ENCODE measurements at places on chromosomes 2 and 18.

GRCh38 chr2:2909086-2910035, 468.3 kb downstream of the EIPR1 start:
- DNase-seq = no peak

DNA sequence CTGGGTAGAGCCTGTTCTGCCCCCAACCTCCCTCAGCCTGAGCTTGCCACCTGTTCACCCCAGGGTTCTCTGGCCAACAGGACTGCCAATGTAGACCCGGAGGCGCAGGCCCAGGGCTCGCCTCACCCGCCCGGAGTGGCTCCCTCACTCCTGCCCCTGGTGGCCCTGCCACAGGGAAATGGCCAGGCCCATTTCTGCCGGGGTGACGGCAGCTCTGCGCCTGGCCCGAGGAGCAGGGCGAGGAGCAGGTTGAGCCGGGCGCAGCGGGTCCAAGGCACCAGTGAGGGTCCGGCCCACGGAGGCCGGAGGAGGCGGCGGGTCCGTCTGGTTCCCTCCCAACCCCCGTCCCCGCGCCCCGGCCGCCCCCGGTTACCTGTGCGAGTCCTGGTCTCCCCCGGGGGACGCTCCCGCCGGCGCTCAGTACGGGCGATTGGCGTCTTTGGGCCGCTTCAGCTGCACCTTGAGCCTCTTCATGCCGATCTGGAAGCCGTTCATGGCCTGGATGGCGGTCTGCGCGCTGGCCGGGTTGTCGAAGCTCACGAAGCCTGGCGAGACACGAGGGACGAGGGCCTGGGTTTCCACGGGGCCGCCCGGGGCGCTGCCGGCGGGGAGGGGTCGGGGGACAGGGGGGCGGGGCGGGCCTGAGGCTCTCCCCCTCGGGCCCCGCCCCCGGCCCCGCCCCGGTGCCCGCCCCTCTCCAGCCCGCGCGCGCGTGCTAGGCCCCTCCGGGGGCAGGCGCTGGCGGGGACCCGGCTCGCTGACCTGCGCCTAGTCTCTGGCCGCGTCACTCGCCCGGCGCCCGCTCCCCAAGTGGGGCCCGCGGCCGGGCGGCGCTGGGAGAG, 312.0 kb downstream of the CELF4 start:
- peak; percentile 5 for DNase-seq

DNA sequence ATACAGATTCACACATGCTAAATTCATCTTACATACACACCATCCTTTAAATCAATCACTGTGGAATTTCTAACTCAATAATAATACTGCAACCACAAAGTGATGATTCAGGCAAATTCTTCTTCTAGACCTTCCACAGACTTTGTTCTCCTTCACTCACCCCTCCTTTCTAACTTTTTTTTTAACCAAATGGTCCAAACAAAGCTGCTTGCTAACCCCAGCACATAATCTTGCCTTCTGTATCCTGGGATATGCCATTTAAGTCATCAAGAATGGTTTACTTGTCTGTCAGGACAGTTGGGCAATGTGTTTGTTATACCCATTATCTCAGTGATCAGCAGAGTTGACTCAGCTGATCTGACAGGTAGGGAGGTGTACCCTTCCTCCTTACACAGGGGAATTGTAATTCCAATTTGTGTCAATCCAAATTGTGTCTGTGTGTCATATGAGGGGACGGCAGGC, 10.0 kb downstream of the SLC40A1 start:
- no peak for DNase-seq

DNA sequence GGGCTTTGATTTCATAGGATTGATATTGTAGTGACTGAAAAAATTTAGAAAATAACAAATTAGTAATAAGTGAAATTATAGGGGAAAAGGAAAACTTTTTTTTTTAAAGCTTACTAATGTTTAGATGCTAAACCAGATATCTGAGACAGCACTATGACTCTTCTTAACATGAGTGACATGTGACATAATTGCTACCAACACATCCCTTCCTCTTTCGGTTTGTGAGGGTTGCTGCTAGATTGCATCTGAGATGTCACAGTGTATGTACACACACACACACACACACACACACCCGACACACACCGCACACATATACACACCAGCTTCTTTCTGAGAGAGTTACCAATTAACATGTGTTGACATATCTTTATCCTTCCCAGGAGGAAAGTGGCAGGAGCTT, 18.0 kb downstream of the RAPGEF4 start:
- no peak for DNase-seq

- no peak for DNase-seq
Measured at GRCh38 chr2:198173864-198174263, 369.5 kb downstream of the PLCL1 start.

DNA sequence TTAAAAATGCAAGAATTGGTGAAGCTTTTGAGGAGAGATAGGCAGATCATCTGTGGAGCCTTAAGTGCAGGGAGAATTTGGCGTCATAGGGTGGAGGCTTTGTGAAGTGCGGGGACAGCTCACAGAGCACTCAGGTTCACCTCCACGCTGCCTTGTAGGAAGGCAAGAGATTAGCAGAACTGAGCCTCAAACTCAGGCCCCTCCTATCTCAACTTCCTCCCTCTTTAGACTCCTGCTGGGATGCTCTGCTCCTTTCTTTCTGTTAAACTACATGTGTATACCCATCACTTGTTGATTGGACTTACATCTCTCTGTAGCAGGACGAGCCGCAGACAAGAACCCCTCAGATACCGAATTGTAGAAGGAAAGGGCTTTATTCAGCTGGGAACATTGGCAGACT, 422.2 kb downstream of the SETBP1 start:
- no peak for DNase-seq

GRCh38 chr18:48948112-48949049, 2.4 kb downstream of the SMAD7 start:
- peak; percentile 72 for DNase-seq

DNA sequence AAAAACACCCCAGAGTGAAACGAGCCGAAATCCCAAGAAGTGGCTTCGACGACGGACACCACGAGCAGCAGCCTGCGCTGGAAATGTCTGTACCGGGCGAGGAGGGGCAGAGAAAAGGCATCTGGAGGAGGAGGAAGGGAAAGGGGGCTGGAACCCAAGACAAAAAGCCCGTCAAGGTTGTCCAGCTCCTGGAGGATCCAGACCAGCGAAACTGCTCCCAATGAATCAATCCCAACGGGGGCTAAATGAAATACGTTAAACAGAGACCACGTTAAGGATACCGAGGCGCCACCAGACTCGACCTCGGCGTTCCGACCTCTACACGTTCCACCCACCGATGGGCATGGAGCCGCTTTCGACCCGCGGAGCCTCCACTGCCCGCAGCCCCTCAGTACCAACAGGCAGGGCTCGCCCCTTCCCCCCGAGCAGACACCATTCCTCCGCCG, 400 bp downstream of the CCDC88A start:
- peak; percentile 20 for DNase-seq

DNA sequence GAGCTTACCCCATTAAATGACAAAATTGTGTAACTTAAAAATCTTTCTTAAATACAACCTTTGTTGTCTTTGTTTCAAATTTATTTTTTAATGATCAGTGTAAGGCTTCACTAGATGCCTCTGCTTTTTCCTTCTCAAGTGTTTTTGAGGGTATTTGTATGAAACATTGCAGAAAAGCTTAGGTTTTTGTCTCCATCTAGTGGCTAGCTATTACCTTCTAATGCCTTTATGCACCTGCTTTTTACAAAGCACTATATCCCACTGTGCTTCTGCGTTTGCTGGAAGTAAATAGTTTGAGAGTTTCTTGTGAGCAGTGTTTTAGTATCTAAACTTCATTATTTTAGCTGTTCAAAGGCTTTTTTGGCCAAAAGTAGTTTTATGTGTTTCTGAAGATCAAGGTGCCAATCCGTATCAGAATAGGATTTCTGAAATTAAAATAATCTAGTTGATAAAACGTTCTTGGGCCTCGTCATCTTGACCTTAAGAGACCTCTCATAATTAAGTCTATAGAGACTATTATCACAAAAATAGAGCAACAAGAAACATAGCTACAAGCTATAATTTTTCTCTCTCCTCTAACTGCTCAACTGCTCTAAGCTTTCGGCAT, 47.0 kb downstream of the IWS1 start:
- DNase-seq = peak; percentile 29

DNA sequence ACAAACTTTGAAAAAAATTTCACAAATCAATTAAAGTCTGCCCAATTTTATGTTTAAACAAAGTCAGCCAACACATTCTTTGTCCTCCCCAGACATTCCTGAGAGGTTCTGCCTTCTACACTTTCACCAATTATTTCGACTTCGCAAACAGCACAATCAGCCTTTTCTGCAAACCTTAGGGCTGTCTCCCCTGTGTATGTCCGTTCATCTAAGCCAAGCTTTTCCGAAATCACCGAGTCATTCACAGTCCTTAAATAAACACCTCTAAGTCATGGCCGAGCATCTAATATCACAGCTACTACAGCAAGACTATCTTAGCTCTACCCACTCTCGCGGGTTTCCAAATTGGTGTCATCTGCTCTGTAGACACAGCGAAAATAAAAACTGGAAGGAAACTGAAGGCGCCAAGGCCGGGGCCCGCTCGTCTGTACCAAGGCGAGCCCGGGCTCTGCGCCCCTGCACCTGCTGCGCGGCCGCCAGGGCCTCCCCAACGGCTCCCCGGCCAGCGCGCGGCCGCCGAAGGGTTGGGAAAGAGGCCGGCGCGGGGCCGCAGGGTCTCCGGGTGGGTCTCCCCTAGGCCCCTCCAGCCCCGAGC, 730 bp downstream of the ODC1 start:
- peak; percentile 77 for DNase-seq

- DNase-seq = no peak
Measured at GRCh38 chr2:128347701-128348539, 29.3 kb upstream of the HS6ST1 start.

DNA sequence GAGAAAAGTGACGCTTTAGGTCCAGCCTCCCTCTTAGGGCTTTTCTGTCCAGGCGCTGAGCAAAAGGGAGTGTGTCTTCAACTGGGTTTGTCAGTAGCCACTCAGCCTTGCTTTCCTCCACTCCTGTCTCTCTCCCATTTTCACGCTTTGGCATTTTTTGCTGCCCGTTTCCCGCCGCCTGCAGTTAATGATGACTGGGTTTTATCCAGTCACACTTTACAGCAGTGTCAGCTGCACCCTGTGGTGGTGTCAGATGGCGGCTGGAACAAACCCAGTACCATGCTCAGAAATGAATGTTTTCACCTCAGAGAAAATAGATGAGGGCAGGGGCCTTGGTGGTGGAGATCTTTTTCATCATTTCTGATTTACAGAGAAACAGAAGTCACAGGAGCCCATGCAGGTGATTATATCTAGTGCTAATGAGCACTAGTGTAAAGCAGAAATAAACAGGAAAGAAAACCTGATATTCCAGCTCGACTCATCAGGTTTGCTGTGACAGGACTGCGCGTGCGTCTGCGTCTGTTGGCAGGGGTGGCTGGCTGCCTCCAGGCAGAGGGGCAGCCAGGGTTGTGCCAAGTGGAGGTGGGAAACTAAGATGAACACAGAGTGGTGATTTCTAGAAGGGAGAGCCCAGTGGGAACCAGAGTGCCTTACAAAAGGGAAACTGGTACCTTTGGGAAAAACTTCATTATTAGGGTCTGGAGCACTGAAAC, 139.9 kb downstream of the TANC1 start:
- no peak for DNase-seq

DNA sequence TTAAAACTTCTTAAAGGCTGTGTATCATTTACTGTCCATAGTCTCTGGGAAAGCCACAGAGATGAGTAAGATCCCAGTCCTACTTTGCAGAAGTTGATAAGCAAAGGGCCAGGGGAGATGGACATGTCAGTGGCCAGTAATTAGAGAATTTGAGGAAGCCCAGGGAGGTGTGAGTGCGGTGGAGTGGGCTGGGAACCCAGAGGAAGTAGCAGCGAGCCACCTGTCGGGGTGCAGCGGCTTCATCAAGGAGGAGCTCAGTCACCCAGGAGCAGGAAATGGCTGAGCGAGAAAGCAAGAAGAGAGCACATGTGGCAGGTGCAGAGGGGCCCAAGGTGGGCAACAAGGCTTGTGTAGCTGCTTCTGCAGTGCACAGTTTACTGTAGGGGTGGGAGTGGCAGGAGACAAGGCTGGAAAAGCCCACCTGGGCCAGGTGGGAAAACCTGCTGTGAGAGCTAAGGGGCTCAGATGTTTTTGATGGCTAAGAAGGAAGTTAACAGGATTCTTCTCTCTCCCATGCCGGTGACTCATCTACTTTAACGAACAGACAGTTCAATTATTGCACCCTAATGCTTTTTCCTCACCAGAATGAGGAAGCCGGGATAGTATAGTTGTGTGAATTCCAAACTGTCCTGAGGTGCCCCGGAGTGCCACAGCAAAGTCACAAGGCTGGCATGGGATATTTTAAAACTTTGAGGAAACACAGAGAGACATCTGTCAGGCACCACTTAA, 34.8 kb upstream of the MGAT5 start:
- peak; percentile 62 for DNase-seq

- no peak for DNase-seq
Measured at GRCh38 chr2:21067125-21067524, 23.3 kb upstream of the APOB start.

DNA sequence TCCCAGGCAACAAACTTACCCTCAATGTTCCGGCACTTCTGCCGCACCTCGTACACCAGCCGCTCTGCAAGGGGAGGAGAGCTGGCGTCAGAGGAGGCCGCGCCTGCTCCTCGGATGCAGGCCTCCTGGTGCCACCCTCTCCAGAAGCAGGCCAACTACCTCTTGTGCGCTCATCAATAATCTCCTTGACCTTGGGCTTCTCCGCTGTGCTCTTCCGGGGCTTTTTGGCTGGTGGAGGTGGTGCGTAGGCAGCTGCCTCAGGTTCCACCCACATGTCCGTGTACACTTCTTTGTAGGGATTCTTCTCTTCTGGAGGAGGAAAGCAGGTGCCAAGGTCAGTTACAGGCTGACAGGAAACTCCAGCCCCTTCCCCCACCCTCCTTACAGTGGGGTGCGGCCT, 77.6 kb upstream of the POMC start:
- DNase-seq = no peak

DNA sequence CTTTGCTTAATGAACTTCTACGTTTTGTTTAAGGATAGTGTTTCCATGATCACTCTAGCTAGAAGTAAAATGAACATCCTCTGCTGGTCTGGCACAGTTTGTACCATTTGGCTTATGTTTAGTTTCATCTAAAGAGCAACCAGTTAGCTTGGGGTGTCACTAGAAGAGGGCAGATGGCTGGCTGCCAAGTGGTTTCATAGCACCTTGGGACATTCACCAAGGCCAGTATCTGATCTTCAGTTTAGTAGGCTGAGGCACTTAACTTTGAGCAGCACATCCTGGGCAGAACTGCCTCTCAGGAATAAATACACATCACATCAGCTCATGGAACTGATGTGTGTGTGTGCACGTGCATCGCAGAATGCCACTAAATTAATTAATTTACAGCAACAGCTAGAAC, 68.4 kb downstream of the NXPH2 start:
- DNase-seq = no peak

DNA sequence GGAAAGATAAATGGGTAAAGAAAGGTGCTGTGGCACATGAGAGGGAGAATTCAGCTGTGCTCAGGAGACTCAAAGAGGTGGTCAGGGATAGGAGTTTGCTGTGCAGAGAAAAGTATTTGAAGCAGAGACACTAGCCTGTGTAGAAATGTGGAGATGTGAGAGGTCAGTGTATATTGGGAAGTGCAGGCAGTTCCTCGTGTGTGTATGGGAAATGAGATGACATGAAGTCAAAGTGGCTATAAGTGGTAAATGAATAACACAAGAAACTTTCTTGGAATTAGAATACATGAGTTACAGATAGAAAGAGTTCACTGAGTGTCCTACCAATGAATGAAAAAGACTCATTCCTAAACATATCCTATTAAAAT, 11.6 kb downstream of the MAP3K20 start:
- DNase-seq = no peak
